ENCODE measurements at places on chromosomes 3 and 15.

DNA sequence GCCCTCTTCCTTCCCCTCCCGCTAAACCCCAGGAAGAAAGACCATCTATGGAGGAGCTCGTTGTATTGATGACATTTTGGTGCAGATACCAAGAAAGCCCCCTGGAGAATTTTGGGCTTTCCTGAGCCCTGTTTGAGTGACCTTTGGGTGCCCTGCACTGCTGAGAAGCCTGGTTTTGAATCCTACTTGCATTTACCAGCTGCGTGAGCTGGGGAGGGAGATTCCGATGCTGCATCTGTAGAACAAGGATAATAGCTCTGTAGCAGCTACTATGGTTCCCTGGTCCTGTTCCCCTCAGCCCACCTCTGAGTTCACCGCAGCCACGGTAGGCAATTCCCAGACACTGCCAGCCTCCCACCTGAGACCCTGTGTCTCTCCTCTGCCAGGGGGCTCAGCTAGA lies 5.2 kb downstream of the APOD start:
- DNase-seq = no peak

DNA sequence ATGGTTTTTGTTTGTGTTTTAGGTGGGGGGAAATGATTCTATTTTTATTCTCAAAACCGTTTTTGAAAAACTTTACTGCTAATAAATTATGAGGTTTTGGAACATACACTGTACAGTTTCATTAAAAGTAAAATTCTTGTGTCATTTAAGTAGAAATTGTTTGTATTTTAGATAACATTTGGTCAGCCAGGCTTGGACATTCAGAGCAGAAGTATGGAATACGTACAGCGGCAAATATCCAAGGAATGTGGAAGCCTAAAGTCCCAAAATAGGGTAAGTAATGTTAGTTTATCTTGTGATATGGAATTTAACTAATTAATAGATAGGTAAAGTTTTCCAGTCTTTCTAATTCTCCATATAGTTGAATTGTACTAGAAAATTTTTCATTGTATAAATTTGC lies 96.6 kb downstream of the SPRED1 start:
- DNase-seq = no peak

DNA sequence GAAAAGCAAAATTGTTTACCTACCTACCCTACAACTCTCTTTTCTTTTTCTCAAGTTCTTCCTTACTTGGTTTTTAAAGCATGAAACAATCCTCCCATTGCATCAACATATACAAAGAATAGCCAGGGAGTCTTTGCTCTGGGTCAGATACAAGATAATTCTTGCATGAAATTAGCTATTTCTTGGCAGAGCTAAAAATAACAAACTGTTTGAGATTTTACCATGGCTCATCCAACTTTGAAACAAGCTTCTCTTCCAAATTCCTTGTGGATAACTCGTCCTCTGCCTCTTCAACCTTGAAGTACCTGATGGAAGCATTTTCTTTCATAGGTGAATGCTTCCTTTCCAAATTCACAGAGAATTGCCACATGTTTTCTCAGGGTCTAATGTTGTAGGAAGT lies 9.2 kb upstream of the CBLB start:
- DNase-seq = no peak

DNA sequence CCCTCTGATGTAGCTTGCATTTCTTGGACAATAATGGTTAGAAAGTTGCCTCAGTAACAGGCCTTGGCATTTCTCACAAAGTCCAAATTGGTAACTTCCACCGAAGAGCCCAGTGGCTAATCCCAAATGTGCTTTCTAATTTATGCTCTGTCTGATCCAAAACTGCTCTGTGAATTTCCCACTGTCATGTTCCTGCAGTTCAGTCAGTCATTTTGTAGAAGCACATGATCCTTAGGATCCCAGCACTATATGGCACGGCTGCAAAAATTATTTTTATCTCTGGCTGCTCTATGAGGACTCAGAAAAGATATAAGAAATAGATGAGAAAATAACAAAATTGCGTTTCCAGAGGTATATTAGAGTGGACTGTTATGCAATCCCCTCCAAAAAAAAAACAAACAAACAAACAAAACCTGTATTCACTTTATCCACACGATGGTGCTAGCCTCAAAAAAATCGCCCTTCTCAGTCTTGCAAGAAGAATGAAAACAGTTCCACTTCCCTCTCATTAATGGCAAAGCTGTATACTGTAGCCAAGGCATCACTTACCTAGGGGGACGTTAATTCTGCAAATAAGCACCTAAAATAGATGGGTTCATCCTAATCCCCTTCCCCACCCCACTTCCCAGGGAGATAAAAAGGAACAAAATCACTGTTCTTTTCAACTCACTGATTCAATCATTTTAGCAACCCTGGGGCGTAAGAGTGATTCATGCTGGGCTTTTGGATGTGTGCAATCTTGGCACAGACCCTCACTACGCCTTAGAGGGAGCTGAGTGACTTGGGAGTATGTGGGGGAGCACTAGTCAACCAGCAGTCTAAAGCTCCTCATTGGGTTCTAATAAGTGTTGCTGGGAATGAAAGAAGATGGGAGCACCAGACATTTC lies 61.3 kb downstream of the TMCO5A start:
- no peak for DNase-seq

DNA sequence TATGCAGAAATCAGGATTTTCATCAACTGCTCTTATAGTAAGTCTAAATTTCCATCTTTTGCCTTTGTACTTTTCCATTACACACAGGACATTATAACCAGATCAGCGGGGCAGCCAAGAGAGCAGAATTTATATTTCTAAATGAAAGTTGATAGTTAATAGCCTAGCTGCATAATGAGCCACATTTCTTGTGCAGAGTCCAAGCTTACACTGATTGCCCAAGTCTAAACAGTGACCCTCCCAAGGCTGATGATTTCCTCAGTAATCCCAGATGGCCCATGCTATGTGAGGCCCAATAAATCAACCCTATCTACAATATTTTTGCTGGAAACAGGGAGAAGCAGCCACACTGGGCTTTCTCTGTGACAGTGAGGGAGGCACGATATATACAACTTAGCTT lies 475.8 kb upstream of the KCNMB2 start:
- DNase-seq = no peak

All from stimulated activated CD4-positive, alpha-beta T cell treated with anti-CD3 and anti-CD28 coated beads, Interleukin-1b, Interleukin-23, amount 100 ng/mL, for 48 hours (primary cell).